Activated naive CD4-positive, alpha-beta T cell treated with Interleukin-2 at 50 U/mL for 16 hours (primary cell): ENCODE measurements at places on chromosomes 4 and X.

DNA sequence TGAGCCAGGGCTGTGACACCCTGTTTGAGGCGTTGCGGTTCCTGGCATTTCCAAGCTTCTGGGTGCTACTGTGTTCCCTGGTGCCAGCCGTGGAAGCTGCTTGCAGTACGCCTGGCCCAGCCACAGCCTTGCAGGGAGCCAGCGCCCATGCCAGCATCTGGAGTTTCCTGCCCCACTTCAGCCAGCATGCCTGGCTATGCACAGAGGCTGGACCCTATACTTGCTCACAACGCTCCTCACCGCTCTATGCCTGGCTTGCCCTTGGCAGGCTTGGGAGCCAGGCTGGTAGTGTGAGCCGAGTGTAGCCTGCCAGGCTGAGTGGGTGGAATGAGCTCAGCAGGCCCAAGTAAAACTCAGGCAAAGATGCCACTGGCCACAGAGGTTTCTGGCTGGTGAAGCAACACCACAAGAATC lies 22.4 kb downstream of the PRRG1 start:
- no peak for DNase-seq

GRCh38 chr4:37562592-37562991 lies 123.6 kb downstream of the RELL1 start:
- DNase-seq: no peak

- DNase-seq: no peak
Measured at GRCh38 chr4:139934057-139934707, 219.8 kb downstream of the MAML3 start.

- no peak for DNase-seq
Measured at GRCh38 chr4:122912810-122913575, 9.4 kb downstream of the NUDT6 start.

- no peak for DNase-seq
Measured at GRCh38 chr4:17385403-17385802, 126.5 kb downstream of the QDPR start.

DNA sequence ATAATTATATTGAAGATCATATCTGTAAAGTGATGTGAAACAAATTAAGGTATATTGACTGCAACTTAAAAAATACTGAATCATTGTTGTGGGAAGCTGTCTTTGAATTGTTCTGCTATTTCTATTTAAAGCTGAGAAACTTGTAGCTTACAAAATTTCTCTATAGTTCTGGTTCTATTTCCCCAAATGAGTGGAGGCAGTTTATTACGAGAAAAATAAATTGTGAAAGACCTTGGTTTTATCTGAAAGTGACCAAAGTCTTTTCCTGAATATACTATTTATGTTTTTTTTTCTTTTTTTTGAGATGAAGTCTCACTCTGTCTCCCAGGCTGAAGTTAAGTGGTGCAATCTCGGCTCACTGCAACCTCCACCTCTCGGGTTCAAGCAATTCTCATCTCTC lies 165.4 kb downstream of the SH3BGRL start:
- no peak for DNase-seq

DNA sequence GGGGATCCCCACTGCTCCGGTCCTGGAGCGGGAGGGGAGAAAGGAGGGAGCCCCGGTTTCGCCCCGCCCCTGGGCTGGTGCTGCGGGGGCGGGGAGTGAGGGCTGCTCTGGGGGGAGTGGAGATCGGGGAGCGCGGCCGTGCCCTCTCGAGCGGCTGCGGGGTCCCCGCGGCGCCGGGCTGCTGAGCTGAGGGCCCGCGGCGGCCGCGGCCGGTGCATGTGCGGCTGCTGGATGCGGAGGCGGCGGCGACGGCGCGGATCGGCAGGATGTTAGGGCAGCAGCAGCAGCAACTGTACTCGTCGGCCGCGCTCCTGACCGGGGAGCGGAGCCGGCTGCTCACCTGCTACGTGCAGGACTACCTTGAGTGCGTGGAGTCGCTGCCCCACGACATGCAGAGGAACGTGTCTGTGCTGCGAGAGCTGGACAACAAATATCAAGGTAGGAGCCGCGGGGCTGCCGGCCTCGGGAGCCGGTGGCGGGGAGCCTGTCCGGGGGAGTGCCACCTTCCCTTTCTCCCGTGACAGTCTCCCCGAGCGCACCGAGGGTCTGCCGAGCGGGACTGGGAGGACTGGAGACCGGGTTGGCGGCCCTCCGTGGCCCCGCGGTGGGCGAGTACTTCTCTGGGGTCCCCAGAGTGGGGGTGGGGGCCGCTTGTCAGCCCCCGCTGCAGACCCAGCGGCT lies at the start of gene ING2:
ING2 (plus strand) TSS at position 129 of the 681 bp plus-strand sequence; CDS start at position 267, 138 bp downstream.
- no peak for DNase-seq

DNA sequence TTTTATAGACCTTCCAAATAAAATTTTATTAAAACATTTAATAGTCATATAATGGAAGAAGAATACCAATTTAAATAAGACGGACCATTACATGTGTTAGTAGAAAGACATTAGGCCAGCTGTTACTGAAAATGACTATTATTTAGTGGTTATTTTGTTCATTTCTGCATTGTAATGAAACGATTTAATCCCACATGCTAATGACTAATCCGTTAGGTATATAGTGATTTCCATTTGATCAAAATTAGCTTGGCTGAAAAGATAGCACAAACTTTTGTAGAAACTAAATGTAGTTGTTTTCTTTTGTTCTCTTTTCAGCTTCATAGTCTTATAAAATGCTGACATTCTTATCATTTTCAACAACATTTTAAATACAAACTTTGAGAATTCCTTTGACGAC lies 556.1 kb upstream of the TENM3 start:
- DNase-seq: no peak

GRCh38 chrX:41779030-41779564 lies 55.1 kb downstream of the GPR82 start:
- no peak for DNase-seq

DNA sequence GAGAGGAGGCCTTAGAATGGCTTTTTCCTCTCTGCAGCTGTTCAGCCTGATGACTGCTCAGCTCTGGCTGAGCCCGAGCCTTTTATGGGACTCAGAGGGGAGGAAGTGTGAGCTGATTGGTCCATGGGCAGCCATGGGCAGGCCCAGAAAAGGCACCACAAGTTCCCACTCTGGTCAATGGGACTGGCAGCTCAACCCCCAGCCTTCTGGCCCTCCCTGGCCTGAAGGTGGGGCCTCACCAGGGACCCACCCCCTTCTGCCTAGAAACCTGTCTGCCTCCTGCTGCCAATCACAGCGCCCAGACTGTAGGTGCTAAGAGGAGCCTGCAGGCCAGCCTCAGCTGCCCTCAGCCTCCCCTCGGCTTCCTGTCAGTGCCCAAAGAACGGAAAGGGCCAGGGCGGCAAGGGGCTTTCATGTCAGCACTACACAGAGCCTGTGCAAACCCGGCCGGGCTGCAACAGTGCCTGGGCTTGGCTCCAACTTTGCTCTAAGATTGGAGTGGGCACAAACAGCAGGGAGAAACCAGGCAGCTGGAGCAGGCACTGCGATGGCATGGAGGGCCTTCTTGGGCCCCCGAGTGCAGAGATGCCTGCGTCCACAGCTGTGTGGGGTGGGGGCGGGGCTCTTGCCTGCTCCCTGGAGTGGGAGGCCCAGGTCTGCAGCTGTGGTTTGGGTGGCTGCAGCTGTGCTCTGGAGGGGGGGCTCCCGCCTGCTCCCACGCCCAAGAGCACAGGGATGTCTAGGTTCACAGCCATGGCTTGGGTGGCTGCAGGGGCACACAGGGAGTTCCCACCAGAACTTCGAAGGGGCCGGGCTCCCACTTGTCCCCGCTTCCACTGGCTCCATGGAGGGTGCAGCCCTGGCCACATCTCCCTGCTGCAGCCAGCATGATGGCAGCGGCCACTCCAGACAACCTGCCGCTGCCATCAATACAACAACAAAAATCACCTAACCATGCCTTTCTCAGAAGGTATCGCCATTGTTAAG lies 92.6 kb downstream of the NXF2 start:
- peak; percentile 3 for DNase-seq

DNA sequence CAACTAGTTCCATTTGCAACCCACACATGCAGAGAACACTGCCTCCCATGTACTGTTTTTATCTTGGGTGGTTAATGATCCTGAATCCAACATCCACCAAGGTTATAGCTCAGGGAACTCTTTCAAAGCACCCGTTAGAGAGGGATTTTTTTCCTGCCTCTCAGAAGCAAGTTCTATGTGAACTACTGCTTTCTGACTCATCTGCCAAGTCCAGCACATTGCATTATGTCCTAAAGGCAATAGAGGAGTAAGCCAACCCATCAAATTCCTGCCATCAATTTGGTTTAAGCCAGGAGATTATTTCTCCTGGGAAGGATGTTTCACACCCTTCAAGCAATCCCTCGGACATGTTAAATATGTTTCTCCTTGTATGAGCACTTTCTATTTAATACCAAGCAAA lies 334.5 kb downstream of the GASK1B start:
- DNase-seq: no peak

- DNase-seq: no peak
Measured at GRCh38 chr4:161601011-161601410, 562.8 kb downstream of the FSTL5 start.

GRCh38 chrX:123186801-123187200 lies 2.7 kb downstream of the GRIA3 start:
- no peak for DNase-seq

DNA sequence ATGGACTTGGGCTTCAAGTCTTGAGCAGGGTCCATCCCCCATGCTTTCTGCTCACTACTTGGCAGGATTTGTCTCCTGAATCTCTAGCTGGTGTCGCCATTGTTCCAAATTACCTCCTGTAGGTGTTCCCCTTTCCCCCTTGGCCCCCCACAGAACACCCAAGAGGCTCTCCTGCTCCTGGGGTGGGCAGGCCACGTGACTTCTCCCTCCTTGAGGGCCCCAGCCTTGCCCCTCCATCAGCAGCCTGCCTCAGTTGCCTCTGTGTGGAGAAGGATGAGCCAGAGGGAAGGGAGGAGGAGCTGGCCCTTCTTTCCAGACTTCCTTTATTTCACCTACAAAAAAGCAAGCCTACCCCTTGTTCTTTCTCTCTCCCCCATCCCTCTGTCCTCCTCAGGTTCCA lies 1.8 kb downstream of the GPR78 start:
- no peak for DNase-seq

- no peak for DNase-seq
Measured at GRCh38 chr4:78184584-78184983, 127.5 kb downstream of the FRAS1 start.

DNA sequence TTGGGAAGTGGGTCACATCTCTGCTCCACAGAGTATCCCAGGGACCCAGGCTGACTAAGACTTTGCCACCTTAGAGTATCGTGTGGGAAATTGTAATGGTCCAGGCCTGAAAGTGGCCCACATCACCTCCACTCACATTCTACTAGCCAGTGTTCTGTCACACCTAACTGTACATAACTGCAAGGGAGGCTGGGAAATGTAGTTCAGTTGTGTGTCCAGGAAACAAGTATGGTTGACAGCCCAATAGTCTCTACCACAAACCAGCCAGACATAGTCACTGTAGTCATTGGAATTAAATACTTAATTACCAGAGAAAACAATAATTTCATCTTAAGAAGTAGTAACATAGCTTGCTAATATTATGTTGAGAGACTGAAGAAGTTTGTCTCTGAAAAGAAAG lies 233.4 kb upstream of the S100G start:
- DNase-seq: no peak

GRCh38 chr4:23135792-23136645 lies 443.3 kb downstream of the GBA3 start:
- DNase-seq: no peak

DNA sequence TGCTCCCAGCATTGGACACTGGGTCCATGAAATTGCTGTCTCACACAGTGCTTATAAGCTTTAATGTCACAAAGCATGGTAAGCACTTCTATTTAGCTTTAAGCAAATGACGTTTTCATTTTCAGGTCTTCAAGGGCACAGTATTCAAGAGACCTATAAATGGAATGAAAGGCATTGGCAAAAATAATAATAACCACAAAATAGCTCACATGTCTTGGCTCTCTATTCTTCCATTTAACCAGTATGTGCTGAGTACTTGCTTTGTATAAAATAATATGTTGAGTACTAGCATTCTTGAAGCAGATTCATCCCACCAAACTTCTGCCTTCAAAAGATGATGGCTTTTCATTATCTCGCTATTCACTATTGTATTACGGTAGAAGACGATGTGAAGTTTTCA lies 203.0 kb downstream of the ADAMTS3 start:
- no peak for DNase-seq

DNA sequence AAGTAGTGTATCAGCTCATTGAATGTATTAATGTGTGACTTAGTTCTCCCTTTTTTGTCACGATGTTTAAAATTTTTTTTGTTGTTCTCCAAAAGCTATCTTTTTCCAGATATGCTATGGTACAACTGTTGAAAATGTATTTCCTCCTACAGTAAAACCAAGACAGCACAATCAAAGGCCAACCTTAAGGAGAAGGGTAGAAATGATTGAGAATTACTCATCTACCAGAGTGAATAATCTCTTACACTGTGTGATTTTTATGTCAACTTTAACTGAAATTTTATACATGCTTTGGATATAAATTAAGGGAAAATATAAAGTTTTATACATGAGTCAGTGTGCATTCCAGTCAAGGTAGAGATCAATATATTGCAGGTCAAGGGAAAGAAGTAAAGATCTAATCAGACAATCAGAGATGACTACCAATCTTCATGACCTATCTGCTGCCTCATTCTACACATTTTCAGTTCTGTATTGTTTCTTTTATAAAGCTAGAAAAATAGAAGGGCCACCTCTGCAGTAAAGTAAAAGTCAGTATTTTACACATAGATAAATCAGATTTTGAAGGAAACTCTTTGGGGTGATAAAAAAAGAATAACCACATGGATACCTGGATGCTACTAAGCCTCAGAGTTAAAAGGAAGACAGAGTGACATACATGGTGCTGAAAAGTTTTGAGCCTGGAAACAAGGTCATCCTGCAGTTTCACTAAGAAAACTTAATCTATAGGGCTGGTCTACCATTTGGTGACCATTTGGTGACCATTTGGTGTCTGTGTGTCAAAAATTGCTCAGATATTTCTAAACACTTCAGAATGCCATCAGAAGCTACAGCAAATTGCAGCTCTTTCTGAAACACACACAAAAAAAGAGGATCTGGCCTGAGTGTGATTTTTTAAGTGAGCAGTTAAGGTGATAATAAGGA lies 1.6 kb downstream of the FAM13A start:
- no peak for DNase-seq

DNA sequence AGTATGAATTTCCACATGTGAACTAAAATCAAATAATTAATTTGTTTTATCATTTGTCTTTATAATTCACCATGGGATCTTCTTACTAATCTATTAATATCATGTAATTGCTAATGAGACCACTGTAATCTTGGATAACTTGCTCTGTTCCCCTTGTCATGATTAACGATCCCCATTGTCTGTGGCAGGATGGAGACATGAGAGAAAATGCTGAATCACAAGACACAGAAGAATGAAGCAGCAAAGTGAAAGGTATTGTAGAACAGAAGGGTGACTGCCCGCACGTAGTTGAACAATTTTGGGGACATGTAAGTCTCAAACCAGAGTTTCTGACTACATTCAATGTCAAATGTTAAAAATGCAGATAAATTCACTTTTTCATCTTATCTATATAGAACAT lies 135.2 kb downstream of the EPHA5 start:
- no peak for DNase-seq

DNA sequence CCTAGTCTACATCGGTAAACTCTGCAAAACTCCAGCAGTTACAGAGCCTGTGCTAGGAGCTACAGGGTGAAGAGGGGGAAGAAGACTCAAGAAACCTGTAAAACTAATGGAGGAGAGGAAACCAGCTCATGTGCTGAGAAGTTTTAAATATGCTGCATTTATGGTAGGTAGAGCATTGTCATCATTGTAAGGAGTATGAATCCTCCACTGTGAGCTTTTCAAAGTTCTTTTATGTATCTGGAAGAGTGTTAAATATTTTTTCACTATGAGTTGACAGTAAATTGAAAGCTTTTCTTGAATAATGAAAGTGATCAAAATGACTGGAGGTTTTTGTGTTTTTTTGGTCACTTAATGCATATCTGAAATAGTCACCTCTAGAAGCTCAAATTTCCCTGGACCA lies 46.2 kb downstream of the SEPTIN11 start:
- DNase-seq: no peak

GRCh38 chr4:85457752-85458467 lies 17.0 kb upstream of the ARHGAP24 start:
- DNase-seq: no peak
